Right ventricle myocardium superior (tissue), 1 donor: ENCODE measurements at places on chromosomes 16 and 17.

GRCh38 chr17:320809-321385 lies 31.7 kb downstream of the RPH3AL start:
- DNase-seq = no peak

DNA sequence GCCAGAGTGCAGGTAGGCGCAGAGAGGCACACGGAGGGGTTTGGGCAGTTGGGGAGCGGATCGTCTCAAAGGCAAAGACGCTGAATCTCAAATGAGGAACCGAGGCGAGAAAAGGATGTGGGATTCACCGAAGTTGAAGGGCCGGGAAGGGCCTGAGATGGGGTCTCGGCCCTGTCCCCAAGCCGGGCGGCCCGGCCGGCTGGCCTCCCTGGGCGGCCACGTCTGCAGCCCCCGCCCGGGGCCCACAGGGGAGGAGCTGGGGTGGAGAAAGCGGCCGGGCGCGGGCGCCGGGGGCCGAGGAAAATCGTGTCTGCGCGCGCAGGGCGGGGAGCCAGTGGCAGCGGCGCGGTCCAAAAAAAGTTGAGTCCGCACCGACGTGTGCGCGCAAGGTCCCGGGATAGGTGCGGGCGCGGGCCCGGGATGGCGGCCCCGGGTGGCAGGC lies 458 bp downstream of the SLC12A4 start:
- peak; percentile 76 for DNase-seq

- DNase-seq = no peak
Measured at GRCh38 chr17:36629970-36630502, 28.7 kb downstream of the MRM1 start.

DNA sequence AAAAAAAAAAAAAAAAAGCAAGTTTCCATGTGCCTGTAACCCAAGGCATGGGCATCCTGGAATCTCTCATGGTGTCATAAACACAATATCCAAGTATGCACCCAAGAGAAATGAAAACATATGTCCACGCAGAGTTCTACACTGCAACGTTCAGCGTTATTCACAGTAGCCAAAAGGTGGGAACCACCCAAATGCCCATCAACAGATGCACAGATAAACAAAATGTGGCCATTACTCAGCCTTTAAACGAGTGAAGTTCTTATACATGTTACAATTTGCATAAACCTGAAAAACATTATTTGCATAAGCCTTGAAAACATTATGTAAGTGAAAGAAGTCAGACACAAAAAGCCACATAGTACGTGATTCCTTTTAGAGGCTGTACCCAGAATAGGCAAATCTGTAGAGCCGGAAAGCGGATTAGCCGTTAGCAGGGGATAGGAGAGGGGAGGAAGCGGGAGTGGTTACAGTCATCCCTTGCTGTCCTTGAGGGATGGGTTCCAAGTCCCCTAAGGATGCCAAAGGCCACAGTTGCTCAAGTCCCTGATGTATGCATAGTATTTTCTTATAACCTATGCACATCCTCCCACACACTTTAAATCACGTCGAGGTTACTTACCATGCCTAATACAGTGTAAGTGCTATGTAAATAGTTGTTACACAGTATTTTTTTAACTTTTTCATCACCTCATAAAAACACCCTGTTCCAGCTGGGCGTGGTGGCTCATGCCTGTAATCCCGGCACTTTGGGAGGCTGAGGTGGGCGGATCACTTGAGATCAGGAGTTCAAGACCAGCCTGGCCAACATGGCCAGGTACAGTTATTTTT lies 47.3 kb upstream of the DNAH17 start:
- DNase-seq = no peak

- no peak for DNase-seq
Measured at GRCh38 chr17:45009676-45010467, 41.6 kb downstream of the DCAKD start.

GRCh38 chr16:48054881-48055601 lies 100.8 kb downstream of the ABCC12 start:
- peak; percentile 47 for DNase-seq

DNA sequence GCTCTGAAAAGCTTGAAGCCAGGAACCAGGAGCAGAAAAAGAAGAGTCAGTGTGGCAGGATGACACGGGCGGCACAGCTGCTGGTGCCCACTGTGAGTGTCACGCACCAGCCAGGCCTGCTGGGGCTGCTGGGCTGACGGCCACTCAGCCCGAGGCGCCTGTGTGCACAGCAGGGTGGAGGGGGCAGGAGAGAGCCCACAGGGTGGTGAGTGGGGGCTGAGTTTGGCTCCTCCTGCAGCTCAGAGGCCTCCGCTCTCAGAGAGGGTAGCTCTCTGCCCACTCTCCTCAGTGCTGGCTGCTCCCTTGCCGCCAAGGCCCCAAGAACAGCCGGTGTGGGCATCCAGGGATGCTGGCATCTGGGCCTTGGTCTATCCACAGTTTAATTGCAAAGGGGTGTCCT lies 59.6 kb downstream of the GSG1L start:
- no peak for DNase-seq

DNA sequence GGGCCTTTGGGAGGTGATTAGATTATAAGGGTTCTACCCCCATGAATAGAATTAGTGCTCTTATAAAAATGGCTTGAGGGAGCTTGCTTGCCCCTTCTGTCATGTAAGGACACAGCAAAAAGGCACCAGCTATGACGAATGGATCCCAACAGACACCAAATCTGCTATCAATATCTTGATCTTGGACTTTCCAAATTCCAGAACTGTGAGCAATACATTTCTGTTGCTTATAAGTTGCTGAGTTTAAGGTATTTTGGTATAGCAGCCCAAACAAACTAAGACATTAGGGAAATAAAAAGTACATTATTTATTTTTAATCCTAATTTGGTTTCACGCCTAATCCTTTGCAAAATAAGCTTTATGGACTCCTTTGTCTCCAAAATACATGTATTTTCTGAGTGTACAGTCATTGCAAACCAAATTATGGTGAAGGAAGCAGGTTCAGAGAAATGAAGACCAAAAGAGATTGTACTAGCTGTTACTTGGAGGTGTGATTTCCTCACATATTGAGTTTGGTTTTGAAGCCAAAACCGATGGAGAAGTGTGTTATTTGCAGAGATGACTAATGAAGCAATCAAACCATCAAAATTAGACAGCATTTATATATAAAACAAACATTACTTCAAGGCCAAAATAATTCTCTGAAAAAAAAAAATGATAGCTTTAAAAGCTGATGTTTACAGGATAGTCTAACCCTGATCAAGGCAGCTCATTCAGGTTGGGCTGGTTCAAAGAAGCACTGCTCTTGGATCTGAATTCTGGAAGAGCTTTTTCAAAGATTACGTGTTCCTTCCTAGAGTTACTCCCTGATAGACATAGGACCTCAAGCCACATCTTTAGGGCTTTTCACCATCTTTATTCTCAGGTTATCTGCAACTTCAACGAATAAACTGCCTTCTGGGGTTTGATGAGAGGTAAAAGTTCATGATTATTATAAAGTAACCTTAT lies 71.6 kb downstream of the MYO1D start:
- no peak for DNase-seq

DNA sequence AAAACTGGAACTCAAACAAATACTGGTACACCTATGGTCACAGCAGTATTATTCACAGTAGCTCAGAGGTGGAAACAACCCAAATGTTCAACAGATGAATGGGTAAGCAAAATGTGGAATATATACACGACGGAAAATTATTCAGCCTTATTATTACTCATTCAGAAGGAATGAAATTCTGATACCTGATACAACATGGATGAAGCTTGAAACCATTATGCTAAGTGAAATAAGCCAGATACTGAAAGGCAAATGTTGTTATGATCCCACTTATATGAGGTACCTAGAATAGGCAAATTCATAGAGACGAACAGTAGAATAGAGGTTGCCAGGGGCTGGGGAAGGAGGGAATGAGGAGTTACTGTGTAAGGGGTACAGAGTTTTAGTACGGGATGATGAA lies 27.1 kb upstream of the MYLK3 start:
- DNase-seq = no peak

GRCh38 chr16:69169051-69169450 lies 17.9 kb upstream of the SNTB2 start:
- DNase-seq = no peak

GRCh38 chr17:28338056-28338768 lies 2.7 kb downstream of the TNFAIP1 start:
- DNase-seq = no peak

GRCh38 chr17:57511475-57512123 lies 233.5 kb downstream of the CCDC182 start:
- DNase-seq = no peak

DNA sequence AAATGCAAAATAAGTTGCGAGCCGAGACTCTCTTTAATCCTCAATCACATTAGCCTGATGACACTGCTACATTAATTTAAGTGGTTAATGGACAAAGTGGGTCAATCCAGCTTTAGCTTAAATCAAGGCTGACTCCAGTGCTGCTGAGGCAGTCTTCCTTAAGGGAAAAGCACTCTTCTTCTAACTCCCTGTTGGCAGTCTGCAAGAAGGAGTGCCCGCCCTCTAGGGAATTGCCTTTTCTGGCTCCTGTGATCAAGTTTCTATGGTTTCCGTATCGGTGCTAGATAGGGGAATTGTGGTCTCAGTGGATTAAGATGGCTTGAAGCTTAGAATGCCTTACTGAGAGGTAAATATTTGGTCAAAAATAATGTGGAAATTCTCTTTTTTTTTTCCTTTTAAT lies 41.0 kb downstream of the HS3ST3B1 start:
- DNase-seq = no peak

DNA sequence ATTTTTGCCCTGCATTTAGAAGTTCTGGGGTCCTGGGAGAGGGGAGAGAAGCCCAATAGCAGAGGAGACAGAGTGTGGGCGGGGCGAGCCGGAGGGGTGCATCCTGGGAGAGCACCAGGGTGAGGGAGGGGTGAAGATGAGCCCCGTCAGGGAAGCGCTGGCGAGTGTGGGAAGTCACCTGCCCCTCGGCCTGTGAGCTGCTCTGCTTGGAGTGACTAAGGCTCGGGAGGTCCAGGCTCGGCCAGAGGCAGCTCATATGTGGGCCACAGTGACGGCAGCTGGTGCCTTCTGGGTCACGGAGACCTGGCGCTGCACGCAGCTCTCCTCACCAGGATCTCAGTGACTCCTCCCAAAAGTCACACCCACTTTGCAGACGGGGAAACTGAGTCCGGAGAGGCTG lies 1.1 kb downstream of the ZG16B start:
- peak; percentile 39 for DNase-seq

GRCh38 chr16:67820608-67821259 lies 14.0 kb downstream of the TSNAXIP1 start:
- DNase-seq = no peak

DNA sequence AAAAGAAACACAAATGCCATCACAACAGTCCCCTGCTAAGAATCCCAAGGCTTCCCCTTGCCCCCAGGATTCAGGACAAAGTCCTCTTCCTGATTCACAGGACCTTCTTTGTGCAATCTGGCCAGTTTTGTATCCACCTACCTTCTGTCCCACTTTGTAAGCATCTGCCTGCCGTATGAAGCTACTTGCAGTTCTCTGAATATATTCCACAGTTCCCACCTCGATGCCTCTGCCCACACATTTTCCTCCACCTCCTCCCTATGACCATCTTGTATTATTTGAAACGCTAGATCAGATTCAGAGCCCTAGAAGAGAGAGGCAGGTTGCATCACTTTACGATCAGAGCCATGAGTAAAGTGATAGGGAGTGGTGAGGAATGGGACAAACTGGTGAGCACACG lies 159.2 kb upstream of the XYLT1 start:
- DNase-seq = no peak

DNA sequence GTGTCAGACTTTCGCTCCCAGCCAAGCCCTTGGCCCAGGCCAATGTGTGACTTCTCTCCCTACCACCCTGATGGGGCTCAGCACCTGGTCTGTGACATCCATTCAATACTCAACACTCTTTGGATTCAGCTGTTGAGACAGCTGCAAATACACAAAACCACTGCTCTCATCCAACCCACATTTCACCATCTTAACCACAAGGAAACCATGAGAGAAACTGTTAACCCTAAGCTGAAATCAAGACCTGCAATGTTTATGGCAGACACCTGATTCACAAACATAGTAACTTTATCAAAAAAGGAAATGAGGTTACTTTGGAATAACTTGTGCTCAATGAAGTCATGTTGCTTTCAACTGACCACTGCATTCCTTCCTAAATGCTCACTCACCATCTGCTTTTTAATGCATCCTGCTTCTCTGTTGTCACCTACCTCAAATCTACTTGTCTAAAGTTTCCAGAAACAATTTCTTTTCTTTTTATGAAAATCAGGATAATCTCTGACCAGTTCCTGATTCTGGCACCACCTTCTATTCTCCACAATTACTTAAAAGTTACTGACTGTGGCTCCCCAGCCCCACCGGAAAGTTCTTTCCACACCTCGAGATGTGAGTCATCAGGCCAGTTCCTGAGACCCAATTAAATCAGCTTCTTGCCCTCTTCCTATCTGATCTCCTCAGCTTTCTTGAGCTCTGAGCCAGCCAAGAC lies 88.2 kb downstream of the NOG start:
- DNase-seq = no peak

DNA sequence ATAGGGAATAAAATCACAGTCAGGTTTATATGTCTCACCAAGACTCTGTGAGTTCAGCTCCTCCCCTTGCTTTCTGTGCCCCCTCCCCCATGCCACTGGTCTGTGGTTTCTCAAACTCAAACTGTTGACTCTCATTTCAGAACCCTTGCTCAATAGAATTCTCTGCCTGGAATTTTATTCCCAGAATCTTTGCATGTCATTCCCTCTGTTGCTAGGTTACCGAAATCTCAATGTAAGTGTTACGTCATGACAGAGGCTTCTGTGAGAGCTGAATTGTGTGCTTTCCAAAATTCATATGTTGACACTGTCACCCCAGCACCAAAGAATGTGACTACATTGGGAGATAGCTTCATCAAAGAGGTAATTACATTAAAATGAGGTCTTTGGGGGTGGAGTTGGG lies 1938.8 kb downstream of the TP53TG3F start:
- DNase-seq = no peak

DNA sequence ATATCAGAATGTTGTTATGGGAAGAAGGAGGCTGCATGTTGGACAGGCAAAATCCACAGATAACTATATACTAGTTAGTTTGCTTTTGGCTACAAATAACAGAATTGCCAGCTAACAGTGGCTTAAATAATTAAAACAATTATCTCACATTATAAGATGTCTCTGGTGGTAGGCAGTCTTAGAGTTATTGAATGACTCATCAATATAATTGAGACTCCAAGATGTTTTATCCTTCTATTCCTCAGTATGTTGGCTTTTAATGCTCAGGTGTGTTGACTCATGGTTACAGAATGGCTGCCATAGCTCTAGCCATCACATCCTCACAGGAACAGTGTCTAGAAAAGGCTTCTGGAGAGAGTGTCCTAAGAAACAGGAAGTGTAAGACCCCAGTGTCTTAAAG lies 11.1 kb downstream of the CHP2 start:
- no peak for DNase-seq
